ENCODE measurements at places on chromosomes 6 and 20.

GRCh38 chr6:136618086-136618485 lies 67.9 kb upstream of the MAP7 start:
- no peak for DNase-seq

DNA sequence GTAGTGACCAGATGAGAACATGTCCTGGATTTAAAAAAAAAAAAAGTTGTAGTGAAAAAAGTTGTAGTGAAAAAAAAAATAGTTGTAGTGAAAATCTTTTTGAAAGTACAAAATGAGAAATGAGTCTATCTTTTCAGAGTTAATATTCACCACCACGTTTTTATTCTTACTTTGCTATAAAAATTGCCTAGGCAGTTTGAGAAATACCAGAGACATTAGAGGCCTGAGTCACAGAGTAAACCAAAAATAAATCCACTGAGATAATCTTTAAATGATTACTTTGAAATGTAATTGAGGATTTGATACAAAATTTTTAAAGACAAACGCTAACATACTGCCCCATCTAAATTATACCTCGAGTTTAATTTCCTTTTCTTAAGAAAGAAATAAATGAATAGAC lies 101.2 kb upstream of the TIAM2 start:
- DNase-seq = no peak

GRCh38 chr6:14707971-14708465 lies 537.9 kb upstream of the JARID2 start:
- no peak for DNase-seq

DNA sequence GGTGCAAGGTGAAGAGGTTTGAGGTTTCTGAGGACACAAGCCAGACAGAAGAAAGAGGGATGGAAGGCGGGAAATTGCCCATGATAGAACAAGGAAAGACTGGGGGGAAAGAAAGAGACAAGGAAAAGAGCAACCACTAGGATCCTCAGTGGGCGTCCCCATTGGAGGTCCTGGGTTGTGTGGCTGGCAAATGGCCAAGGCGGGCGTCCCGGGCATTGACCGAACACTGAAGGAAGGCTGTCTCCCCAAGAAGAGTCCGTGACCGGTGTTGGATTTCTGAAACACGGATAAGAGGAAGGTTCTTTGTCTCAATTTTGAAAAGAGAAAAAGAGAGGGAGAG lies 746.6 kb upstream of the ADGRB3 start:
- DNase-seq = no peak

GRCh38 chr6:53433261-53433950 lies 84.7 kb upstream of the ELOVL5 start:
- no peak for DNase-seq

DNA sequence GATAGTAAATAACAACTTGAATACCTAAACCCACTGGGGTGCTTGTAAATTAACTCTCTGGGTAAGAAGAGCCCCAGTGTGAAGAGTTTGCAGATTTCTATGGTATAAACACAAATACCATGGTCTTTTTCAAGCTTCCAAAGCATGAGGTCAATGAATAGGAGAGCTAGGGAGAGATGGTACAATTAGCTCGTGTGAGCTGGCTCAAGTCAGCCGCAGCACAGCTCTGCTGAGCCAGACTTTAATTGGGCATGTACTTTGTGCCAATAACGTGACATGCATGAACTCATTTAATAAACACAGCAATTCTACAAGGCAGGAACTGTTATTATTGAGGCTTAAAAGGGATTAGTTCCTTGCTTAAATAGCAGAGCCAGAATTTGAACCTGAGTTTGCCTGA lies 684.2 kb downstream of the KIF16B start:
- no peak for DNase-seq

GRCh38 chr6:168196881-168197635 lies 118.0 kb upstream of the FRMD1 start:
- no peak for DNase-seq

GRCh38 chr20:17952692-17953684 lies 15.6 kb downstream of the SNX5 start:
- no peak for DNase-seq

DNA sequence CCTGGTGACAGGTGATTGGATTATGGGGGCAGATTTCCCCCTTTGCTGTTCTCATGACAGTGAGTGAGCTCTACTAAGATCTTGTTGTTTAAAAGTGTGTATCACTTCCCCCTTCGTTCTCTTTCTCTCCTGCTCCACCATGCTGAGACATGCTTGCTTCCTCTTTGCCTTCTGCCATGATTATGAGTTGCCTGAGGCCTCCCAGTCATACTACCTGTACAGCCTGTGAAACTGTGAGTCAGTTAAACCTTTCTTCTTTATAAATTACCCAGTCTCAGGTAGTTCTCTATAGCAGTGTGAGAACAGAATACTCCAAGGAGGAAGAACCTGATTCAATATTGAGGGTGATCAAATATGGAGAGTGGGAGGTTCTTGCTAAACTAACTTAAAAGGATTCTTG lies 724.9 kb downstream of the DOK5 start:
- DNase-seq = no peak

DNA sequence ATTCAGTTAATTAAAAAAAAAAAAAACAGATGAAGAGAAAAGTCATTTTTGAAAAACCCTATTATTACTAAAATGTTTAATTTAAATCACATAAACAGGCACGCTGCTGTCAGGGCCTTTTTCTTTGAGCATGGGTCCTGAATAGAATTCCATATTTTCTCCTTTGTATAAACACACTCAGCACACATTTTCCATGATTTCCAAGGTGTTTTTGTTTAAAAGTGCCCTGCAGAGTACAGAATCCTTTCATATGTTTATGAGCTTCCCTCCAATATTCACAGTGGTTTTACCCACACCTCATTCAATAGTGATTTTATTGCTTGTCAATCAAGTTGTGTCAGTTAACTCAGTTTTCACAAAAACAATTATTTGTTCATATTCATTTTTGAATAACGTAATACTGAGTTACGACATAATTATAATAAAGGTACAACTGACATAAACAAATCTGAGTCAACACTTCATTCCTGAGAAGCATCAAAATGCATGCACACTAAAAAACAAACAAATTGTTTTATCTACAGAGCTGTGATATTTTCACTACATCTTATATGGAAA lies 15.2 kb downstream of the SLC35B3 start:
- DNase-seq = no peak

Measured in activated CD8-positive, alpha-beta memory T cell treated with anti-CD3 and anti-CD28 coated beads, Interleukin-2, amount 50 U/mL, for 4 hours (primary cell).